HEK293T (cell line): ENCODE measurements at places on chromosomes 4 and X.

DNA sequence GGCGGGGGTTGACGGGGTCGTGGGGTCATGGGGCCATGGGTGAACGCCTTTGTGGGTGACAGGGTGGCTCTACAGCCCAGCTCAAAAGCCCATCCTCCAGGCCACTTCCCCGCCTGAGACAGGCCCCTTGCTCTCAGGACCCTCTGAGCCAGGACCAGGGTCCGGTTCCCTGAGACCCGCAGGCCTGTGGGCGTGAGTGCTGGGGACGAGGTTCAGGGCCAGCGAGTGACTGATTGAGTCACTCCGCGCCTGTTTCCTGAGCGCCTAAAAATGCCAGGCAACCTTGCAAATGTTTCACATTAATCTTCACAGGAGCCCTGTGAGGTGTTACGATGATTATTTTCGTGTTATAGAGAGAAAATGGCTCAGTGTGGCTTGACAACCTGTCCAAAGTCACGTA, 97.8 kb downstream of the ZNF674 start:
- no peak for DNase-seq

DNA sequence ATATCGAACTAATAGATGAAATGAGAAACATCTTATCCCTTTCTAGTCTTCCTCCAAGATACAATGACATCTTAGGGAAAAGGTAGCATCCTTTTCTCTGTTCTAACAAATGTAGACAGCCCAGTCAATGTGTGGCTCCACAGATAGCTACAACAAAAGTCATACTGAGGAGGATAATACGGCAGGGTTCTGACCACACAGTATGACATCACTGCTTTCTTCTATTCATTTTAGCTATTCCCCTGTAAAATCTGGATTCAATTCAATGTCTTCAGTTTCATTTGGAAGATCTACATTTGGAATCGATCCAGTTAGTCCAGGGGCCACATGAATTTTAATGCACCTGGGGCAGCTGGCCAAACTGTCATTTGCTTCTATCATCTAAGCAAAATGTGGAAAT, 51.4 kb downstream of the ENOX2 start:
- no peak for DNase-seq

DNA sequence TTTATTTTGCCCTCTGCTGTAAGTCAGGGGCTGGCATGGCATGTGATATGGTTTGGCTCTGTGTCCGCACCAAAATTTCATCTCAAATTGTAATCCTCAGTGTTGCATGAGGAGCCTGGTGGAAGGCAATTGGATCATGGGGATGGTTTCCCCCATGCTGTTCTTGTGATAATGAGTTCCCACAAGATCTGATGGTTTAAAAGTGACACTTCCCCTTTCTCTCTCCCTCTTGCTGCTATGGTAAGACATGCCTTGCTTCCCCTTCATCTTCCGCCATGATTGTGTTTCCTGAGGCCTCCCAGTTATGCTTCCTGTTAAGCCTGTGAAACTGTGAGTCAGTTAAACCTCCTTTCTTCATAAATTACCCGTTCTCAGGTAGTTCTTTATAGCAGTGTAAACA, 72.0 kb upstream of the MSX1 start:
- no peak for DNase-seq

GRCh38 chr4:109301651-109302360, 652 bp downstream of the COL25A1 start:
- DNase-seq = peak; percentile 14

- DNase-seq = no peak
Measured at GRCh38 chr4:156870861-156871260, 100.7 kb downstream of the PDGFC start.

DNA sequence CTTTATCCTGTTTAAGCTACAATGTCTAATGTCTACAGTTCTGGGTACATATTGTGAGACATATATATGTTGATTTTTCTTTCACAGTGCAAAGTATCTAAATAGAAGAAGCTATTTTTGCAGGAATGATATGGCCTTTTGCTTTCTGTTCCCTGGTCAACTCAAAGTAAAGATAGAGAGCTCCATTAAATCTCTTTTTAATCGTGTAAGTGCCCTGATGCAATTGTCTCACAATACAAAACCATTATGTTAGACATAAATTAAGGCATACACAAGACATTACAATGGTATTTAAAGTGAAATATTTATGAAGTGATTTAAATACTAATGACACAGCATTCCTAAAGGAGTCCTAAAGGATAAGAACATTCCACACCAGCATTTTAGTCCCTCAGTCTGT, 1559.7 kb upstream of the AGA start:
- DNase-seq = no peak

- DNase-seq = no peak
Measured at GRCh38 chr4:26088433-26088928, 174.5 kb downstream of the SMIM20 start.

GRCh38 chr4:22719218-22719617, 26.5 kb downstream of the GBA3 start:
- no peak for DNase-seq

DNA sequence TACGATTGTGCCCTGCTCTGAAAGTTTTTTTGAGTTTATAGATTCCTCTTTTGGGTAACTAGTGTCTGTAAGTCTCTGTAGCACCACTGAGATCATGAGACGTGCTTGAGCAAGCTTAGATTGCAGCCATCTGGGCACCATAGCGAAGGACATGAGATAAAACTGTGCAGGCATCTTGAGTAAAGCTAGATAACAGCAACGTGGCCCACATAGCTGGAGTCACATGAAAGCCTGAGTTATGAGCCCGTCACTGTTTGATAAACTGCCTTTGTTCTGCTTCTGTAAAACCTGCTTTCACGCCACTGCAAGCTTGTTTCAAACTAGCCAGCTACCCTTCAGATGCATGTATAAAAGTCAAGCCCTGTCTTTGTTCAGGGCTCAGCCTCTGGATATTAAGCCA, 359.1 kb upstream of the CXorf51A start:
- no peak for DNase-seq

- DNase-seq = no peak
Measured at GRCh38 chr4:182872886-182873285, 44.3 kb downstream of the DCTD start.

GRCh38 chr4:129145222-129145730, 49.3 kb downstream of the C4orf33 start:
- no peak for DNase-seq

GRCh38 chrX:24619647-24620046, 27.5 kb downstream of the PCYT1B start:
- DNase-seq = peak; percentile 12

GRCh38 chr4:41178372-41179370, 35.7 kb downstream of the APBB2 start:
- DNase-seq = no peak

- no peak for DNase-seq
Measured at GRCh38 chrX:145620666-145621065, 197.0 kb upstream of the SLITRK2 start.

DNA sequence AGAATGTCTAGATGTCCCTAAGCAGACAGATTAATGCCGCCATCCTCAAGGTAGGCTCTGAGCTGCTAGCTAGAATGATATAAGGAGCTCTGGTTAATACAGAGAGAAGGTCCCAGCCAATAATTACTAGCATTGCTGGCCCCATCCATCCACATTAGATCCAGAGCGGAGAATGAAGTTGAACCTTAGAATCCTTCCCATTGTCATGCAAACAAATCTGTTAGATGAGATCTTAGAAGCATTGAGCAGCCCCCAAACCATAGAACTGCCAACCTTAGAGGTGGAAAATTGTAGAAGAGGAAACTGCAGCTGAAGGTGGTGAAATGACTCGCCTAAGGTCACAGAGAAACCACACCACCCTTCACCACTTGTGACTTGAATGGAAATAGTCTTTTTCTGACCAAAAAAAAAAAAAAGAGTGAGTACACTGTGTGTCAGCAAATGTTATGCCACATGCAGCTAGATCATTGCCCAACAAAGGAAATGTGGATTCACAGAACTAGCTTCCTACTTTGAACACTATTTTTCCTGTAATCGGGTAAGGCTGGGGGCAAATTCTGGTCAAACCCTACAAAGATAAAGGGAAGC, 162.1 kb downstream of the SMIM20 start:
- DNase-seq = no peak

- peak; percentile 36 for DNase-seq
Measured at GRCh38 chrX:49876750-49877149, 2.5 kb upstream of the USP27X start.

DNA sequence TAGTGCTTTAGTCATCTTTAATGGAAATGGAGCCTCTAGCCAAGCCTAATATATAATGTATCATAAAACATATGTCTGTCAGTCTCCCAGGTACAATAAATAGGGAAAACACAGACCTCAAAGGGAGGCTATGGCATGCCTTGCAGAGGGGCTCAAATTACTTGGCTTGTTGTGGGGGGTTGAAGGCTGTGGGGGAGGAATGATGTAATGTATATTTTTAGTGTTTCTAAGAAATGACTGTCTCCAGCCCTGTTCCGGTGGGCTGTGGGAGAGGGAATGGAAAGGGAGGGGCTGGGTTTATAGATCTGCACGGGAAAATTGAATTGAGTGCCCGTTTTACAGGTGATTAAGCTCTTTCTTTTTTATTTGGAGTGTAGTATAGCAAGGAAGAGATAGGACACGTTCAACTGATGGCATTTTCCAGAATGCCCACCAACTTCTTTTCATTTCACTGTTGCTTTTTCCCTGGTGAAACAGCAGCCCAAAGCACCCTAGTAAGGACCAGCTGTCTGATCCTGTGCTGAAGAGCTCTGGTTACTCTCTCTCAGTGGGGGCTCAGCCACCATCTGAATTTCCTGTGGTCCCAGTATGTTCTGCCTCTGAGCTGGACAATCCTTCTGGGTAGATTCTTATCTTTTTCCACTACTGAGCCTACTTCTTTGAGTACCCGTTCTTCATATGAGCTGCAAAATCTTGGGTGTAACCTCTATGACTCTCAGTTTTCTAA, 220.7 kb upstream of the CASK start:
- DNase-seq = peak; percentile 49

DNA sequence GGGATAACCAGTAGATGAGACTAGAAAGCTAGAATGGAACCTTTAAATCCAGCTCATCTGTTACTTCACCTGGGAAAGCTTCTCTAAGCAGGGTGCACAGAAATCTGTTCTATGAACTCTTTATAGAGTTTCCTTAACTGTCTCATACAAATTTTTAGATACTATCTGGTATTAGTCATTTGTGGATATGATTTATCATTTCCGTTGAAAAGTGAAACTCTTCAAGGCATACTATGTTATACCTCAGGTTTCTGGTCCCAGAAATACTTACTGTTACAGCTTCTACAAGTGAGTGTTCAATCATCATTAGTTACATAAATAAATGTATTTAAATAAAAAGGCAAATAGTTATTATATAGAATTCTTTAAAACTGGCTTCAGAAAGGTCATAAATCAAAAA, 298.3 kb upstream of the AGA start:
- DNase-seq = no peak

- DNase-seq = no peak
Measured at GRCh38 chr4:176300565-176300964, 19.2 kb upstream of the SPCS3 start.

DNA sequence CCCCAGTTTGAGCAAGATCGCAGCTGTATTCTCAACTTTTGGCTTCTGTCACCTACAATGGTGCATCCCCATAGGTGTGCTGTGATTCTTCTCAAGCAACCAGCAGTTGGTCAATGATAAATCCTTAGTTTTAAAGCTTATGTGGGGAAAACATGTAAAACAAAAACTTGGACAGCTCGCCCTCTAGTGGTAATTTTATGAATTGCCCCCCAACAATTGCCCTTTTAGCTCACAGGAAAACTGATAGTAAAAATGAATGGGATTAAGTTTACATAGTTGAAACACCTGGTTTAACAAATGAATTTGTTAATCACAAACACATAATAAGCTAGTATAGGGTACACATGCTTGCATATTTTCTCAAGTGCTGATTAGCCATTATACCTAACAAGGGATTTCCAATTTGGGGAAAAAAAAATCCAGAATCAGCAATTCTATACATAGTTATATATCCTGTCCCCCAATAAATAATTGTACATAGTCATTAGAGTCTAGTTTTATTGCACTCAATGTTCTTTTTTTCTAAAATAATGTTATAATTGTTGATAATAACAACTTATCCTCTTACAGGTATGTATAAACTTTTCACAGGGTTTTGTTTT, 30.1 kb downstream of the TEX13A start:
- DNase-seq = peak; percentile 27

- DNase-seq = no peak
Measured at GRCh38 chrX:15908603-15909290, 54.1 kb upstream of the AP1S2 start.

- DNase-seq = peak; percentile 68
Measured at GRCh38 chr4:6582889-6583490, 8.0 kb downstream of the MAN2B2 start.
